ENCODE measurements at places on chromosomes 12 and 14.
A peak's percentile ranks its signal among the peaks of the same experiment; 100 is the strongest.

DNA sequence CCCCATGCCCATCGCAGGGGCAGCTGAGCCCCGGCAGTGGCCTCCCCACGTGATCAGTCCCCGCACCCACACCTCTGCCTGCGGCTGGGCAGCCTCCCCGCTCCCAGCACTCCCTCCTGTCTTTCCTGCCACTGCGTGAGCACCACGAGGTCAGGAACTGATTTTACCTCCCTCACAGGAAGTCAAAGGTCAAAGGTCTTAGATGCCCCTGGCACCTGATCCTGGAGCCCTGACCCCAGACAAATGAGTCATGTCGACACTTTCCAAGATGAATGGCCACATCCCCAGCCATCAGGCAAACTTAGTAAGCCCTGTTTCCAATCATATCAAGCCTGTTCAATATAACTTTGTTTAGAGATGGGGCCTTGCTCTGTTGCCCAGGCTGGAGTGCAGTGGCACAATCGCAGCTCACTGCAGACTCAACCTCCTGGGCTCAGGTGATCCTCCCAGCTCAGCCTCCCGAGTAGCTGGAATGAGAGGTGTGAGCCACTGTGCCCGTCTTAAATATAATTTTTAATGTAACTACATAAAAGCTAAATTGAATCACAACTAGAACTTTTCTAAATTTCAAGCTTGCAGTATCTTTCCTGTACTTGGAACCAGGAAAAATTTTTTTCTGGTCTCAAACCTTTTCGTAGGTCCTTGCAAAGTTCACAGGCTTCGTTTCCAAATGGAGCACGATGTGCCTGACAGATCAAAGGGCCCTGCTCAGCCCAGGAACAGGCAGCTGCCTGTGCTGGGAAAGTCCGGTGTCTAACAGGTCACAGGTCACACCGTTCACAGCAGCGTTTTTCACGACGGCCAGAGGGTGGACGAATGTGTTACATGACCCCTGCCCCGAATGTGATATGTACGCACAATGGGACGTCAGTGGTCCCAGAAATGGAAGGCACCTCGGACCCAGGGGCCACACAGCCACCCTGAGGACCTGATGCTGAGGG is 1.9 kb downstream of the LRCOL1 start:
- no peak for DNase-seq

GRCh38 chr14:44989497-44990440 is 27.8 kb downstream of the TOGARAM1 start:
- DNase-seq, result peak; percentile 25

DNA sequence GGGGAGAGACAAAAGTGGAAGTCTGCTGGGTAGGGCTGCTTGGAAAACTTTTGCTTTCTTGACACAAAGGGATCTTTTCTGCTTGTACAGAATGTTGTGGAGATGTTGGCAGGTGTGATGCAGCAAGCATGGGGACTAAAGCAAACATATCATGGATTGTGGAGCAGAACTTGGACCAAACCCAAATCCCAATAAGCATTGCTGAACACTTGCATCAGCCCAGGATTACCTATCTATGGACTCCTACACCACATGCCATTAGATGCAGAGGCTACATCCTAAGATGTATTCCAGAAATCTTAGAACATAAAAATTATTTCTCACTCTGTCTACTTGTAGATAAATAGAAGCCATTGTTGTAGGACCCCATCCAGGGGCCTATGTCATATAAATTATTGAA is 44.7 kb upstream of the RERG start:
- DNase-seq, result no peak

DNA sequence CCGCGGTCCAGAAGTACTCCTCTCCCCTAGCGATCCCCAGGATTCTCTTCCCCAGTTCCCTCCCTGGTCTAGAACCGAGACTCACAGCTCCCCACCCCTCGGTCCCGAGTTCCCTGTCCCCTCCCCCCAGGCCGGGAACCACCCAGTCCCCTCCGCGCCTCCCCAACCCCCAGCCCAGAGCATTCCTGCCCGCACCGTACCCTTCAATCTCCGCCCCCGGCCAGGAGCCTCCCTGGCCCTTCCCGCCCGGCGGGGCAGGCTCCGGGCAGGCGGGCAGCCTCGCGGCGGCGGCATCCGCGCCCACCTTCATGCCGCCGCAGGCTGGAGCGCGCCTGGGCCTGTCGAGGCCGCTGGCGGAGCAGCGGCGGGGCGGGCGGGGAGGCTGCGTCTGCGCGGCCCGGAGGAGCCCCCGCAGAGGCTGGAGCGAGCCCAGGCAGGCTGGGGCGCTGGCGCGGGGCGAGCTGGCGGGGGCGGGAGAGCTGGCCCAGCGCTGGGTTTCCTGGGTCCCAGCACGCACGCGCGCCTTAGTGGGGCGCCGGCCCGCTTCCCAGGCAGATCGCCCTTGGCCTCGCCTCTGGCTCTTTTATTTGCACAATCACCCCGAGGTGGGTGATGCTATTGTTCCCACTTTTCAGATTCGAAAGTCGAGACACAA is 22.2 kb upstream of the GPR132 start:
- no peak for DNase-seq

DNA sequence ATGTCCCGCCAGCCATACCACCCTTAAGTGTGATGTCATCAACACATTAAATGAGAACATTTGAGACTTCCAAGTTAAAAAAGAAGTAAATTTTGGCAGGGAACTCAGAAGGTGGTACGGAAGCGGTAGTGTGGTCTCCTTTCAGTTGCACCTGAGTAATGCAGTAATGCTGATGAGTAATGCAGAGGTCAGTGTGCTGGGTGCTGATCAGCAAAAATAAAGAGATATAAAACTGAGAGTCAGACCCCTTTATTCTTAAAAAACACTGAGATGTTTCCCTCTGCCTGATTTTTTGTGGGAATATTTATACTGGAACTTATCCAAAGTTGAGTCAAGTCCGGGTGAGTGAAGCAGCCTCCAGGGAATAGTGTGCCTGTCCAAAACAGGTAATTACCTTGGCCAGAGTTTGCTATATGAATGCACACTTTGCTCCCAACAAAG is 370.6 kb upstream of the PRICKLE1 start:
- no peak for DNase-seq

Measured in GM12865 (cell line).